Iris pigment epithelial cell (primary cell): ENCODE measurements at places on chromosomes 6 and 20.

- no peak for DNase-seq
Observed at GRCh38 chr6:88547768-88548167, 381.6 kb upstream of the CNR1 start.

- DNase-seq = no peak
Observed at GRCh38 chr6:156814036-156814581, 36.9 kb downstream of the ARID1B start.

DNA sequence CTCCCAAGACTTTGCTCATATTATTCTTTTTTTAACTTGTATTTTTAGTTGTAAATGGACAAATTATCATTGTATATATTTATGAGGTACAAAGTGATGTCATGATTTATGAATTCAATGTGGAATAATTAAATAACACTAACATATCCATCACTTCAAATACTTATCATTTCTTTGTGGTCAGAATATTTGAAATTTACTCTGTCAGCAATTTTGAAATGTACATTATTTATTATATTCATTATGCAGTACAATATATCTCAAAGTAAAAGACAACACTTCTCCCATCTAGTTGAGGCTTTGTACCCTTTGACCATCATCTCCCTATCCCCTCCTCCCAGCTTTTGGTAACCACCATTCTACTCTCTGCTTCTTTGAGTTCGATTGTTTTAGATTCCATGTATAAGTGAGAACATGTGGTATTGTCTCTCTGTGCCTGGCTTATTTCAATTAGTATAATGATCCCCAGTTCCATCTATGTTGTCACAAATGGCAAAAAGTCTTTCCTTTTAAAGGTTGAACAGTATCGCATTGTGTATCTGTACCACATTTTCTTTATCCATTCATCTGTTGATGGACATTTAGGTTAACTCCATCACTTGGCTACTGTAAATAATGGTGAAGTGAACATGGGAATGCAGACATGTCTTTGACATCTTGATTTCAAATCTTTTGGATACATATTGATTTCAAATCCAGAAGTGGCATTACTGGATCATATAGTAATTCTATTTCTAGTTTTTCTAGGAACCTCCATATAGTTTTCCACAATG lies 197.2 kb downstream of the KIF6 start:
- DNase-seq = no peak

GRCh38 chr6:137806914-137807682 lies 60.0 kb upstream of the TNFAIP3 start:
- DNase-seq = no peak

DNA sequence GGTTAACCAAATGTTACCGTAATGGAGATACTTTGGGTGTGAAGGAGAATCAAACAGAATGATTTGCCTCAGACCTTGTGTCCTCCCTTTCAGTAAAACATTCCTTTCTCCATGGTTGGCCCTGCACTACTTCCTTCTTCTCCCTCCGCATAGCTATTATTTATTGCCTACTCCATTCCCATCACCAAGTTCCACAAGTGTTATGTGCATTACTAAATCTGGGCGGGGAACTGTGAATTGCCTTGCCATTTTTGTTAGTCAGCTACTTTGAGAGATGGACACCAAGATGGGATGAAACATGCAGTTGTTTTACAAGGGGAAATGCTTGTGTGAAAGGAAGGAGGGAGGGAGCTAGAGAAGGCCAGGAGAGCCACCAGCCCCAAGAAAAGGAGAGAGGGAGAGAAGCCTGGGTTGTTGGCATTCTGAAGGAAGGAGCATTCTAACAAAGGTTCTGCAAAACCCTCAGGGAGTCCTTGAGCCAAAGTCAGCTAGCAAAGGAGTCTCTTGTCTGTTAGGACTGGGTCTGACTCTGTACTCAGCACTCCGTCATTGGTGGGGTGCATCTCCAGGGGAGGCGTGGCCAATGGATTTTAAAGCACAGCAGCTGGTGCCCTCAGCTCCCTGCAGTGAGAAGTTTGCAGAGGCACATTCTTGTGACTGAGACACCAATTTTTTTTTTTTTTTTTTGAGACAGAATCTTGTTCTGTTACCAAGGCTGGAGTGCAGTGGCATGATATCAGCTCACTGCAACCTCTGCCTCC lies 83.6 kb upstream of the CHD6 start:
- DNase-seq = no peak

DNA sequence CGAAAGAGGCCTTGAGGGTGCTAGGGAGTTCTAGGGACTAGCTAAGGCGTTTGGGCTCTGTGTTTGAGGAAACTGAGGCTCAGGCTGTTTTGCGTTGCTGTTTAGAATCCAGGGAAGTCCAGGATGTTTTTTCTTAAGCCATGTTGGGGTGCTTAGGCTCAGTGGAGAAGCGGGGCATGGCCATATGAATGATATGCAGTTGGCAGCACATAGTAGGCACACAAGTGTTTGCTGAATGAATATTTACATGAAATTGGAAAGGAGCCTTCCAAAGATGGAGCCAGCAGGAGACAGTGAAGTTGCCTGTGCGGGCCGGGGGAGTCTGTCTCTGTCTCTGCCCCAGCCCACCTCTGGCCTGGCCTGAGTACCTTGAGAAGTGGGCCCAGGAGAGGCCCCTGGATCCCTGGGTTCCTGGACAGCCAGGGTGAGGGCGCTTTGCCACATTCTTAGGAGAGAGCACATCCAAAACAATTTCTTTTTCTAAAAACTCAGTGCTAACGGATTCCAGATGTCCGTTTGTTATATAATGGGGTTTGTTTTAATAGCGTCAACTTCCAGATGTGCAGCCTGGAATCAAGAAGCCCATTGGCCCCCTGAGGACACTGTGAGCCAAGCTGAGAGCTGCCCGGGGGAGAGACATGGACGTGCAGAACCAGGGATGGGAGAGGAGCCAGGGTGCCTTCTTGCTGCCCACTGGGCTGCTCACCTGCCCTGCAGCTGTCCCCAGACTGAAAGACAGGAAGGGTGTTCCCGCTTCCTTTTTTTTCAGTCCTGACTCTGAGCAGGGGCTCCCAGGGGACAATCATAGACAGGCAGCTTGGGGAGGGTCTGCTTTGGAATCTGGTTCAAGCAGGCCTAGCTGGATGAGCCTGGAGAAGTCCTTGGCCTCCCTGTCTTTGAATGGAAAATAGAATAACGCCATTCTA lies 20.1 kb upstream of the EMILIN3 start:
- no peak for DNase-seq
